CD4-positive, alpha-beta T cell treated with Interleukin-6 for 4 hours (primary cell): ENCODE measurements at places on chromosomes 3 and 15.

GRCh38 chr15:37045859-37046740, 54.2 kb downstream of the MEIS2 start:
- DNase-seq, result no peak

DNA sequence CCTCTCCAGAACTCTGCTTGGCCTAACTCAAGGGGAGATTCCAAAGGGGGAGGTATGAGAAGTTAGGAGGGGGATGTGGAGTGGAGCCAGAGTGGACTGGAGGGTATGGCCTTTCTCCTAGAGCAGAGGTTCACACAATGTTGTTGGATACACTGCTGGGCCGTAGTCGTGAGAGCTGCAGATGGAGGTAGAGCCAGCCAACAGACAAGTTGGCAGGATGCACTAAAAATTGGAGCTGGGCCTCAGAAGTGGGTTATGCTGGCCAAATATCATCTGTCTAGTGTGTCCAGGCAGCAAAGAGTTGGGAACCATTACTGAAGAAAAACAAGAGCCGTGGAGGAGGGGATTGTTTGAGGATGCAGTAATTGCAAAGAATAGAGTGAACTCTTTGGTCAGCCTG, 27.7 kb upstream of the LRRFIP2 start:
- no peak for DNase-seq

DNA sequence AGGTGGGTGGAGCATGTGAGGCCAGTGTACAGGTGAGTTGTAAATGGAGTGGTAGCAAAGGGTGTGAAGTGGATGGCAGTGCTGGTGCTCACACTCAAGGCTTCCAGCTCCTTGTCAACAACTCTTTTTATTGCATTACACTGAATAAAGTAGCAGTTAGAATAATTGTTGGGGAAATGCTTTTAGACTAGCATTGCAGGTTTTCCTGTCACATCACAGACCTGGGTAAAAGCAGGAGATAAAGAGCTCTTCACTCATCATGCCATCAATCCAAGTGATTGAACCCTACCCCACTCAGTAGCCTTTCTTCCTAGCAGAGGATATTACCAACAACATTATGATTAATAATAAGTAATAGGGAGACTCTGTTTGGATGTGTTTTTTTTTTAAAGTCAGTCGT, 81.6 kb downstream of the CDIN1 start:
- DNase-seq, result no peak

DNA sequence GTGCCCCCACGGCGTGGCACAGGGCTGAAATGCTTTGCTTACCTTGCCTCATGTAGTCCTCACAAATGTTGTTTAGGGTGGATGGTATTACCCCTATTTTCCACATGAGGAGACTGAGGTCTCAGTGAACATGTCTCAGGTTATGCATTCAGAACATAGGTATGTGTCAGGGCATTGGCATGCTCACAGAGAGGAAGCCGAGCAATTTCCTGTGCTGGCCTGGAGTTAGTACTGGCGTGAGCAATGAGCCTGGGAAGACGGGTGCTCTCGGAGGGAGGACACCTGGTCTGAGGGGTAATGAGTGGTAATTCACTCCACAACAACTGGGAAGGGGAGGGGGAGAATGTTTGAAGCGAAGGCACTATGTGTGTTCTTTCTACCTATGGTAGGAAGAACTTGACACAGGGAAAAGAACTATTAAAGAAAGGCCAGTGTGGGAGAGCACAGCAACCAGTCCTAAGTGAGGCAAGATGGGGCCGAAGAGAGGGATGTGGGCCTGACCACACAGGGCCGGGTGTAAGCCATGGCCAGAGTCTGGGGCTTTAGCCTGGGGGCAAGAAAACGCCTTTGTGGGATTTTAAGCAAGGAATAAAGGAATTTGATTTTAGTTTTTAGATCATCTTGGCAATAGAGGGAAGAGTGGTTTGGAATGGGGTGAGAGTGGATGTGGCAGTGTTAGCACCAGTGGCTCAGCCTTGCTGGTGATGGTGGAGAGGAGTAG, 4.9 kb upstream of the FAM131A start:
- DNase-seq, result no peak

- no peak for DNase-seq
Measured at GRCh38 chr3:122004991-122005565, 17.0 kb downstream of the ILDR1 start.

GRCh38 chr3:14423197-14423743, 20.9 kb downstream of the SLC6A6 start:
- no peak for DNase-seq

GRCh38 chr3:36416599-36416998, 36.3 kb downstream of the STAC start:
- no peak for DNase-seq
